Activated CD8-positive, alpha-beta memory T cell treated with anti-CD3 and anti-CD28 coated beads for 1 hour (primary cell): ENCODE measurements at places on chromosomes 2 and 18.

GRCh38 chr18:40210696-40211095 is 1744.3 kb upstream of the PIK3C3 start:
- no peak for DNase-seq

DNA sequence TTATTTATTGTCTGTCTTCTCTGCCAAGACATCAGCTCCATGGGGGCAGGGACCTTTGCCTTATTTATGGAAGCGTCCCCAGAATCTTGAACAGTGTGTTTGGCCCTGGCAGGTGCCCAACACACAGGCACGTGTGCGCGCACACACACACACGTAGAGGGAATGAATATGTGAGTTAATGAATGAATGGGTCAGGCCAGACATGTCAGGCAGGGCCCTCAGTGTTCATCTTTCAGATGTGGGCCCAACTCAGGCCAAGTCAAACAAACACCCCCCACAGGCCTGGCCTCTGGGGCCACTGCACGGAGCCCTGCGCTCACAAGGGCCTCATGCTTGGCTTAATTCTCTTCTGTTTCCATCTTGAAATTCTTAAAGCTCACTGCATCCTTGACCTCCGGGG is 54.1 kb downstream of the DYSF start:
- DNase-seq = no peak

GRCh38 chr2:10634495-10634894 is 55.3 kb downstream of the NOL10 start:
- no peak for DNase-seq

DNA sequence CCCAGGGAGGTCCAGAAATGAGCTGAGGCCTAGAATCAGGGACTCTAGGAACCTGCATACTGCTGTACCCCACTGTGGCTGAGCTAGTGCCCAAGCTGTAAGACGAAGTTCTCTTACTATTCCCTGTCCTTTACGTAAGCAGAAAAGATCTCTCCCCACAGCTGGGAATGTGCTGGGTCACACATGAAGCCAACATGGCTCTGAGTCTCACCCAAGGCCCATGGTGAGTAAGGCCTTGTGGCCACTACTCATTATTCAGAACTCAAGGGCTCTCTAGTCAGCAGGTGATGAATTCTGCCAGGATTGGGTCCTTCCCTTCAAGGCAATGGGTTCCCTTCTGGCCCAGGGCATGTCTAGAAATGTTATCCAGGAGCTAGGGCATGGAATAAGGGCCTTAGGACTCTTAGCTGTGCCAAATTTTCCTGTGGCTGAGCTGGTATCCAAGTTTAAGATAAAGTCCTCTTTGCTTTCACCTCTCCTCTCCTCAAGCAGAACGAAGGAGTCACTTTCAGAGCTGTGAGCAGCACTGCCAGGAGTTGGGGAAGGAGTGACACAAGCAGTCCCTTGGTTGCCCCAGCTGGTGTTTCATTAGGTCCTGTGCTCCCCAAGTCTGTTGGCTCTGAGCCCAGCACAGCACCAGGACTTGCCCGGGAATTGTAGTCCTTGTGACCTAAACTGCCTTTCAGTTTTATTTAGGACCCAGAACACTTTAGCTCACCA is 707.6 kb downstream of the SLC4A3 start:
- DNase-seq = no peak

DNA sequence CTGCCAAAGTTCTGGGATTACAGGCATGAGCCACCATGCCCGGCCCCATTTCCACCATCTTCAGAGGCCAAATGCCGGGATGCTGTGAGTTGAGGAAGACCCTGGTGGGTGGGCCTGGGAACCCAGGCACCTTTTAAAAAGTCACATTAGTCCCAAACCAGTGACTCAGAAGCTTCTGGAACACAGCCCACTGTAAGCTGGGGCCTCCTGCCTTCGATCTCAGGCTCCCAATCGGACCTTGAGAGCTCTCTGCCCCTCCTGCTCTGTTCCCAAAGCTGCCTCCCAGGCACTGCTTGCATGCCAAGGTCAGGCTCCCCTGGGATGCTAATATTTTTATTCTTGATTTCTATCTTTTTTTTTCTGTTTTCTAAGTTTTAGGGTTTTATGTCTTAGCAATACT is 4.2 kb downstream of the ADCY3 start:
- DNase-seq = no peak

GRCh38 chr18:27860701-27861107 is 316.2 kb downstream of the CDH2 start:
- DNase-seq = no peak

GRCh38 chr2:158730621-158731140 is 64.4 kb upstream of the DAPL1 start:
- no peak for DNase-seq

DNA sequence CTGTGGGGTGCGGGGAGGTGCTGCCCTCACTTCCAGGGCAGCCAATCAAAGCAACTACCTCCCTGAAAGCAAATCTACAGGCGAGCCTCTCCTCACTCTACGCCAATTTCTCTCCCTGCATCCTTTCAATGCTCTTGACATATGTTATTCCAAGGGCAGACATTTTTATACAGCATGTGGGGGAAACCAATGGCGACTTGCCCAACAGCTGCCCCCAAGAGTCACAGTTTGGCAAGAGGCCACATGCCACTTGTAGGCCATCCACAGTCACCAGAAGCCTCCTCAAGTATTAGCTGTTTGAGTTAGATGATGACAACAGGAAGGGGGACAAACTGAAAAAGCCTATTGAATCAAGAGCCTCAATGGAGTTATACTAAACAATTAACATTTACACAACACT is 114.6 kb downstream of the MYO5B start:
- DNase-seq = no peak

GRCh38 chr2:98515250-98515991 is 70.8 kb downstream of the INPP4A start:
- DNase-seq = no peak

DNA sequence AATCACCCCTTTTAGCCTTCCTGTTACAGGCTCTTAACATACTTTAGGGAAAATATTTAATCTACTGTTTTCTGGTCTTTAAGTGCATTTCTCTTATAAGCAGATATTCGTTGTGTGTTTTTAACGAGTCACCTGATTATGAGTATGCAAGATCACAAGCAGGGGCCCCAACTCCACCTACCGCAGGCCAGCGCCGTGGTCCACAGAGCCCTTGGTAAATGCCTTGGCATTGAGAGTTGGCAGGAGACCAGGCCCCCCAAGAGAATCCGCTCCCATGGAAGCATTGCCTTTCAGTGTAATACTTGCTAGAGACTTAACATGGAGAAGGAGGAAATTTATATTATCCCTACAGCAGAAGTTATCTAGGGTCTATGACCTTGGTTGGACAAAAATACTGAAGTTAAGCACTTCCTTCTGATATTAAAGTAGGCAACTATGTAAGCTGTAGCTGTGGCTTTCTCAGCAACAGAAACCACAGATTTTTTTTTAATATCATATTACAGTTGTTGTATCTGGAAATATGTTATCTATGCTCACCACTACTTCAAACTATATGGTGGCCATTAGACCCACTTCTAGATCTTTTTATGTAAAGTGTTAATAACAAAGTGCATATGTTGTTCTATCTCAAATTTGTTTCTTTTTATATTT is 241.8 kb upstream of the MGAT5 start:
- DNase-seq = no peak

- DNase-seq = no peak
Observed at GRCh38 chr2:168583710-168584521, 127.8 kb downstream of the CERS6 start.

- peak; percentile 6 for DNase-seq
Observed at GRCh38 chr2:34096562-34097171, 497.6 kb upstream of the FAM98A start.

GRCh38 chr2:23208339-23208738 is 176.6 kb upstream of the KLHL29 start:
- DNase-seq = no peak

DNA sequence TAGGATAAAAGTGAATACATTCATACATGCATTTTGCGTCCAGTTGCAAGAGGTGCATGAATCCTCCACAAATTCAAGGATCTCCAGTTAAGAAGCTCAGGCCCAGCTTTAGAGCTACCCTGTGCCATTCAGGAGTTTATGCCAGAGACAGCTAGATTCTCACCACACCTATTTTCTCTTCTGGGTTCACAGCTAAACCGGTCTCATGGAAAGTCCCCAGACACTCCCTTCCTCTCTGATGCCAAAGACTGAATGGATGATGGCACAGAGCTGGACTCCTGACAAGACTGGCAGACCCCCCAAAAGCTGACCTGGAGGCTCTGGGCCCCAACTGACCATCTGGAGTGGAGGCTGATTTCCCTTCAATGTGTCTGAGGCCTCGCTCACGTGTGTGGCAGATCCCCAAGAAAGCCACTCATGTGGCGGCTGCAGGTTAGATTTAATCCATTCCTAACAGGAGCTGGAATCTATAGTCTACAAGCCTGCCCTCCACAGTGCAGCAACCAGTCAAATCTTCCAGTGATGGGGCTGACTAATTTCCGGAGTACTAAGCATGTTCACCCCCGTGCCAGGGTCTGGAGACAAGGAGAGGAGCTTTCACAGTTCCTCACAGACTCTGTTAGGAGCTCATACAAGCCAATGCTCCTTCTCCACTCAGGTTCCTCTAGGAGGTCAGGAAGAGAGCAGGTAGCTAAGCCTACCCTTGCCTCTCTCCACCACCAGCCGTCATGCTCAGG is 257.1 kb downstream of the BCL11A start:
- DNase-seq = no peak

DNA sequence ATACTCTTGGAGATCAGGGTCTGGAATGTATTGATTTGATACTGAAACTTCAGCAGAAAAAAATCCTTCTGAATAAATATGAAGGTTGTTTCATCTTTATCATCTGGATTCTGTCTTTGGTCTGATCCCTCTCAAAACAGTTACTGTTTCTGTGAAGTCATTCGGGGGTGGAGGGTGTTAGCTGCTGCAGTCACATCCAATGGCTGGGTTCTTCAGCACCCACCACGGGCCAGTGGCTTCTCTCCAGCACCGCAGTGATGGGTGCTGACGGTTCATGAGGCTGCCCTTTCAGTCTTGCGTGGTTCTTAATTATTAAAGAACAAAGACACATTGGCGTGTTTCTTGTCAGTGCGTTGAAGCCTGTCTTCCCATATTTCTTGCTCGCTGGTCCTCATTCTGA is 148.0 kb downstream of the LDLRAD4 start:
- DNase-seq = no peak

- DNase-seq = no peak
Observed at GRCh38 chr2:12080360-12080759, 333.9 kb downstream of the LPIN1 start.

GRCh38 chr2:62293151-62293489 is 97.2 kb downstream of the B3GNT2 start:
- no peak for DNase-seq

DNA sequence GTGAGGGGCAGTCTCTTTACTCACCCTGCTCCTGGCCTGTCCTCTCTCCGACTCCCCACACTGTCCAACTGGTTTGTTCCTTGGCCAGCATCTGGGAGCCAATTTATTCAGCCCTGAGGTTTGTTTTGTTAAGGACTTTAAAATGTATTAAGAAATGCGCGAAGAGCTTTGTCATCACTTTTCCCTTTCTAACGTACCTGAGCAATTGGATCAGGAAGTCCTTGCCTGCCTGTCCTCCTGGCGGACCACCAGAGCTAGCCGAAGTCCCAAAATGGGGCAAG is 164.7 kb upstream of the MSH6 start:
- DNase-seq = no peak

GRCh38 chr2:208266936-208267335 is 881 bp downstream of the PIKFYVE start:
- DNase-seq = no peak

DNA sequence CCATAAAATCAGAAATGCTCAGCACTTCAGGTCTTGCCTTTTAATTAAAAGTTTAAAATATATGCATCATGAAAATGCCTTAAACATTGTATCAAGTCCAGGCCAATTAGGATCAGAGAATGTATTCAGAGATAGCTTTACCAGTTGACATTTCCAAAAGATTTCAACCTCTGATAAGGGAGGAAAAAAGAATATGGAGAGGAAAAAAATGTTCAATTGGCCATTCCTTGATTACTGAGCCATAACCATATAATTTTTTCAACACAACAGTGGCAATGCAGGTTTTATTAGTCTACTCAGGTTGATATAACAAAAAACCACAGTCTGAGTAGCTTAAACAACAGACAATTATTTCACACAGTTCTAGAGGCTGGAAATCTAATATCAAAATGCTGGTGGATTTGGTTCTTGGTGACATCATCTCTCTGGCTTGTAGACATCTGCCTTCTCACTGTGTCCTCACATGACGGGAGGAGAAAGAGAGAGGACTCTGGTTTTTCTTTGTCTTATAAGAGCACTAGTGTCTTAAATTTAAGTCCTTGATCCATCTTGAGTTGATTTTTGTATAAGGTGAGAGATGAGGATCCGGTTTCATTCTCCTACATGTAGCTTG is 111.9 kb downstream of the IRS1 start:
- DNase-seq = no peak

DNA sequence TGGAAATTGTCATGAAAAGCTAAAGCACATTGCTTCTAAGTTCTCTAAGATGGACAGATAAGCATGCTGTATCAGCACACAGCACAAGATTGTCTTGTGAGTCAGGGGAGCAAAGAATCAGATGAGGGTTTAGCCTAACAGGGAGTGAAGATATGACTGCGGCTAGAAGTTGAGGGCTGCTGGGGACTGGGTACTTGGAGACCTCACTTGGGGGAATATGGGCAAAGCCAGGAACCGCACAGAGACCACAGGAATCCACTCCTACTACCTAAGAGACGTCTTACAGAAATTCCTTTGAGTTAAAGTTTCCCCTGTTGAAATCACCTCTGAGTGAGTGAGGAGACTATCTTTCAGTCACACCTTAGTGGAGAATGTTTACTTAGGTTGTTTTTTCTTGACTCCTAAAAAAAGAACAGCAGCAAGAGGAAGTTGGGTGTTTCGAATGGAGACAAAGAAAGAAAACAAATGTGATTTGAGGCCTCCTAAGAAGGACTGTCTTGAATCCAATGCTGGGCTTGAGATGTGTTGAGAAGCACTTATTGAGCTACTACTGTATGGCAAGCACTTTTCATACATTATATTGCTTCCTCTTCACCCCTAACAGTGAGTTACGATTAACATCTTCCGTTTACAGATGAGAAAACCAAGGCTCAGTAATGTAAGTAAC is 100.7 kb downstream of the ANKRD44 start:
- no peak for DNase-seq

DNA sequence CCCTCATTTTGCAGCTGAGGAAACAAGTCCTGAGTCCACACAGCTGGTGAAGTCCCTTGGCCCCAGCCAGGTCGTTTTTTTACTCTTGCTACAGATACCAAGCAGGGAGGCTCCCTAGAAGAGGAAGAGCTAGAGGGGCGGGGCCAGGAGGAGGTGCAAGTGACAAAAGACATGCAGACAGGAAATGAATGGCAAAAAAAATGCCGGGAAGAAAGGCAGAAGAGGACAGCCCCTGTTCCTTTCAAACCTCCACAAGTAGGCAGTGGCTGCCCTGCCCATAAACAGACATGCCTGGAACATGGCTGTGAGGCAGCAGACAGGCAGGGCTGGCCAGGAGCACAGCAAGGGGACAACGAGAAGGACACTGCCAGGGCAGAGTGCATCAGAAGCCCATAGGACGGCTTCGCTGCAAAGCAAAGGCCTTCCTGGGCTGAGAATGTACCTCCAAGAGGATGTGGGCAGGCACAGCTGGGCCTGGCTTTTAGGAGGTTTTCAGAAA is 108.7 kb downstream of the ZBTB7C start:
- DNase-seq = no peak

- DNase-seq = no peak
Observed at GRCh38 chr2:166230724-166231070, 102.9 kb upstream of the SCN1A start.

- no peak for DNase-seq
Observed at GRCh38 chr18:48595703-48596218, 56.9 kb downstream of the CTIF start.

- no peak for DNase-seq
Observed at GRCh38 chr18:32742579-32742978, 30.2 kb downstream of the KLHL14 start.

GRCh38 chr2:126946318-126947102 is 47.8 kb downstream of the TEX51 start:
- DNase-seq = no peak
